ENCODE measurements at places on chromosomes 7 and 10.

DNA sequence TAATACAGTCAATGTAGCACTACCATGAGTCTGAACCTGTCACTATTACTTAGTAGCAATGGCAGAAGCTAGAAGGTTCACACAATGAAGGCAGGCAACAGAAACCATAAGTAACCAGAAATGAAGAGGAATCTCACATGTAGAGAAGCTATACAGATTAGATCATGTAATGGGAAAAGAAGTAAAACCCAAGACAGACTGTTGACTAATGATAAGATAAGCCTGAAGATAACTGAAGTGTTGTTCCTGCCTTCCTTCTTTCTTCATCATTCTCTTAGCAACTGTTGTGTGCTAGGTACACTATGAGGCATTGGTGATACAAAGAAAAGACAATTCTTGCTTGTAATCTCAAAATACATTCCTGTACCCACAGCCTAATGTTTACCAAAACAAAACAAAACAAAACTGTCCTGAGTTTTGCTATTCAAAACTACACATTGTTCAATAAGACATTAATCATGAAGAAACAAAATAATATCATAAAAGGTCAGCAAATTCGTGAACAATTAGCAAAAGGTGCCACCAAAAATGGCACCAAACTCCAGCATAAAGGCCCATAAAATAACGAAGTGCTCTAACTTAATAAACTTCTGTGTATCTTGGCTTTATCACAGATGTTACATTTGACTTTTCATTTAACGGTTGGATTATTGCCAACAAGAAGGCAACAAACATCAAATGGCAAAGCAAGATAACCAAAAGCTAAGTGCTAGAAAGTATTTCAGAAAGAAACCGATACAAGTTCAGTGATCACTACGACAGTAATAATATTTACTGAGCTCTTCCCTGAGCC lies 27.1 kb downstream of the ZNF800 start:
- DNase-seq: no peak

DNA sequence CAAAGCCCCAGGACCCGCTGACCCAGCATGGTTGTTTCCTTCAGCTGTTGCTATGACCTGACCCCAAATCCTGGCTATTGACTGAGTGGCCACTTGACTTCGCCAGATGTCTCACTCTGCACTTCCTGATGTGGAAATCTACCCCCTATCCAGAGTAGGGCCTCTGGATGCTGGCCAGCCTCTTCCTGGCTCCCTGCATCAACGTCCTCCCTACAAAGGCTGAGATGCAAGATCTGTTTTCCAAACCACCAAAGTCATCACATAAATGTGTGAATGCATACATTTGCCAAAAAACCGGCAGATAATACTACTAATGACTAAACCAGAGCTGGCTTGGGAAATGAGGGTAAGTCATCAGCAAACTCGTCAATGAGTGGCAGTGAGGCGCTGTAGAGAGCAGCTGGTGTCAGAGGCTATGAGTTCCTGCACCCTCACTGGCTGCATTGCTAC lies 70.4 kb downstream of the PYROXD2 start:
- DNase-seq: no peak

DNA sequence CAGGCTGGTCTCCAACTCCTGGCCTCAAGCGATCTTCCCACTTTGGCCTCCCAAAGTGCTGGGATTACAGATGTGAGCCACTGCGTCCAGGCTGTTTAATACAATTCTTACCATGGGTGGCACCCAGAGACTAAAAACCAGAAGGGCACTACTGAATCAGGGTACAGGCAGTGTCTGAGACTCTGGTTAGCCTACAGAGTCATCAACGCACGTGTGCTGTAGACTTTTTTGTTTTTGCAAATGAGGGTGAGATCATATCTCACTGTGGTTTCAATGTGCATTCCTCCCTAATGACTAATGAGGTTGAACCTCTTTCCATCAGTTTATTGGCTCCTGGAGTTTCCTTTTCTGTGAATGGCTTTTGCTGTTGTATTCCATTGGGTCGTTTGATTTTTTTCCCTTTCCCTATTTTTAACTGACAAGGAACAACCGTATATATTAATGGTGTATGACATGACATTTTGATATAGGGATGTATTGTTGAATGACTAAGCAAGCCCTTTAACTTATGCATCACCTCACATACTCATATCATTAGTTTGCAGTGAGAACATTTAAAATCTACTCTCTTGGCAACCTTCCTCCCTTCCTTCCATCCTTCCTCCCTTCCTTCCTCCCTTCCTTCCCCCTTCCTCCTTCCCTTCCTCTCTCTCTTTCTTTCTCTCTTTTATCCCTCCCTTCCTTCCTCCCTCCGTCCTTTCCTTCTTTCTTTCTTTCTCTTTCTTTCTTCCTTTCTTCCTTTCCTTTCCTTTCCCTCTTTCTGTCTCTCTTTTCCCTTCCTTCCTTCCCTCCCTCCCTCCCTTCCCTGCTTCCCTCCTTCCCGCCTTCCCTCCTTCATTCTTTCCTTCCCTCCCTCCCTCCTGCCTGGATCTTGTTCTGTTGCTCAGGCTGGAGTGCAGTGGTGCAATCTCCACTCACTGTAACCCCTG lies 9.3 kb upstream of the TMEM270 start:
- DNase-seq: no peak

DNA sequence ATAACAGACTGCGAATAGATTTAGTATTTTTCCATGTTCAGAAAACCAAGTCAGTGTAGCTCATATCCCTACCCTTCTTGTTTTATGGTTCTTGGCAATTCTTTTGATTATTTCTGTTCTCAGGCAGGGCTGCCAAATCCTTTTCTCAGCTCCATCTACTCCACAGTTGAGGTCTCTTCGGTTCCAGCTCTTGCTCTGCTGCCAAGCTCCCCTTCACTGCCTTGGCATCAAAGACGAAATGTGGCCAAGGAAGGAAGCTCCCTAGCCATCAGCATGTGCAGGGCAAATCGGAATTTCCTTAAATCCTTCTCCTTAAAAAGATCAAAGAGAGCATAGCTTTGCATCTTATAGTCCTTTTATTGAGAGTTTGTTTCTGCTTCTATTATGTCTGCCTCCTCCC lies 116.4 kb upstream of the NOBOX start:
- DNase-seq: no peak

- DNase-seq: no peak
Measured at GRCh38 chr10:73423309-73423708, 9.5 kb upstream of the ANXA7 start.

- peak; percentile 100 for DNase-seq
Measured at GRCh38 chr7:28685644-28686417, 272.3 kb downstream of the TRIL start.
